ENCODE measurements at places on chromosomes 1 and 21.
A peak's percentile ranks its signal among the peaks of the same experiment; 100 is the strongest.

GRCh38 chr1:72178266-72178665 lies 104.1 kb downstream of the NEGR1 start:
- no peak overlapping the region for H3K4me3 ChIP-seq
- no peaks in the 10 kb centered on the region for H3K36me3 ChIP-seq
- no peaks in the 10 kb centered on the region for H3K4me1 ChIP-seq
- no peak overlapping the region for H3K27ac ChIP-seq
- DNase-seq, result no peak

- no peak overlapping the region for H3K4me3 ChIP-seq
- no peaks in the 10 kb centered on the region for H3K4me1 ChIP-seq
- no peak overlapping the region for H3K27ac ChIP-seq
- no peak for DNase-seq
- no peaks in the 10 kb centered on the region for H3K27me3 ChIP-seq
- no peaks in the 10 kb centered on the region for H3K36me3 ChIP-seq
Measured at GRCh38 chr1:96416701-96417444, 304.7 kb upstream of the PTBP2 start.

- H3K4me3 ChIP-seq, result no peak overlapping the region
- no peaks in the 10 kb centered on the region for H3K27me3 ChIP-seq
- no peak for DNase-seq
- no peak overlapping the region for H3K27ac ChIP-seq
- H3K36me3 ChIP-seq, result no peaks in the 10 kb centered on the region
- no peaks in the 10 kb centered on the region for H3K4me1 ChIP-seq
Measured at GRCh38 chr21:33884376-33885171, 31.0 kb downstream of the ATP5PO start.

DNA sequence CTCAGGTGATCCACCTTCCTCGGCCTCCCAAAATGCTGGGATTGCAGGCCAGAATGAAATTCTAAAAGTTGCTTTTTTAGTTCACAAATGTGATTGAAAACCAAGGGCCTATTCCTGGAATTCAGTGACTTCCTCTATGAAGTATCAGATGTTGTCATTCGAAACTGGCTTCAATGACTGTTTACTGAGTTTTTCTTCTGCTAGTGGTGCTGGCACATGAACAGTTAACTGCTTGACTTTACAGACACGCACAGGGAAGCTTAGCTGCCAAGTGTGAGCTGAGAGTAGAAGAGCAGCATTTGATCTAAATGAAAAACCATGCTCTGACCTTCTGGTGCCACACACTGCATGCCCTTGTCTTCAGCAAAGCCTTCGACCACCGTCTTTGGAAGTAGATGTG lies 32.8 kb upstream of the AJAP1 start:
- no peaks in the 10 kb centered on the region for H3K36me3 ChIP-seq
- H3K4me1 ChIP-seq, result no peaks in the 10 kb centered on the region
- no peak for DNase-seq

DNA sequence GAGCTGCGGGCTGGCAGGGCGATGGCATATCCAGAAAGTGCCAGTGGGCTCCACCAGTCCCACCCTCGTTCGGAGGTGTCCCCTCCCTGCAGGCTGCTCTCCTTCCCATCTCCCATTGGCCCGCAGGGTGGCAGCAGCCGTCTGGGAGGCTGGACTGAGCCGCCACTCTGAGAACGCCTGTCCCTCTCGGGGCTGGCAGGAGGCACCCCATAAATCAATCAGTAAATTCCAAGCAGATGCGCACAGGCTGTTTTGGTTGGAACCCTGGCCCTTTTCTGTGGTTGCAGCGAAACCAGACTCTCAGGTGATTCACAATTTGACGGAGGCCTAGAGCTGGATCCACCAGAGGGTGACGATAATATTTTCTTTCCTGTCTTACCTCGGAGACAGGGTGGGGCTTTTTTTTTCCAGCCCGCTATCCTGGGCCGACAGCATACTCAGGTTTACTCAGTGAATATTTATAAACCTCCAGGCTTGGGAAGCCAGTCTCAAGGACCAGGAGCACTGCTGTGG lies 99.7 kb downstream of the GLIS1 start:
- H3K4me3 ChIP-seq, result no peak overlapping the region
- H3K36me3 ChIP-seq, result no peaks in the 10 kb centered on the region
- no peaks in the 10 kb centered on the region for H3K27me3 ChIP-seq
- no peaks in the 10 kb centered on the region for H3K4me1 ChIP-seq
- no peak overlapping the region for H3K27ac ChIP-seq
- no peak for DNase-seq

DNA sequence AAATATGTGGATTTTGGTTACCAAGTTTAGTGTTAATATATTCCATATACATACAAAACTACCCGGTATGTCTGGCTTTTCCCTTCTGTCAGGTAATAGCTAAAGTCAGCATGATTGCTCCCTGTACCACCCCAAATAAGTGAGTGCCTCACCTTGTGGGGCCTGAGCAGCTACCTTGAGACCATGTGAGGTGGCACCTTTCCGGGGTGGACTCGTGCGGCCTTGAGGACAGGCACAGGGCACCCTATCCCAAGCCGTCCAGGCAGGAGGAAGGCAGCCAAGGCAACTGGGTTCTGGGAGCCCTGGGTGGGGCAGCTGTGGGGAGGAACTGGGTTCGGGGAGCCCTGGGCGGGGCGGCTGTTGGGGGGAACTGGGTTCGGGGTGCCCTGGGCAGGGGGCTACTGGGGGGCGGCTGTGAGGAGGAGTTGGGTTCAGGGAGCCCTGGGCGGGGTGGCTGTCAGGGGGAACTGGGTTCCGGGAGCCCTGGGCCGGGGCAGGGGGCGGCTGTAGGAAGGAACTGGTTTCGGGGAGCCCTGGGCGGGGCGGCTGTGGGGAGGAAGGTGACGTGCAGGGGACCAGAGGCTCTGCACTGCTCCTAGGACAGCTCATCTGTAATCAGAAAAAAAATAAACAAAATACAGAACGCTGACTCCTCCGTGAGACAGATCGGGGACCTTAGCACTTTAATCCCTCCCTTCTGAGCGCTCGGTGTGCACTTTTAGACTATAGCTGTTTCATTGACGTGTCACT lies 63.3 kb downstream of the POFUT2 start:
- H3K27me3 ChIP-seq, result no peaks in the 10 kb centered on the region
- peak overlapping the region; percentile 42 for H3K27ac ChIP-seq
- peak; percentile 88 for DNase-seq
- no peak overlapping the region for H3K4me3 ChIP-seq

DNA sequence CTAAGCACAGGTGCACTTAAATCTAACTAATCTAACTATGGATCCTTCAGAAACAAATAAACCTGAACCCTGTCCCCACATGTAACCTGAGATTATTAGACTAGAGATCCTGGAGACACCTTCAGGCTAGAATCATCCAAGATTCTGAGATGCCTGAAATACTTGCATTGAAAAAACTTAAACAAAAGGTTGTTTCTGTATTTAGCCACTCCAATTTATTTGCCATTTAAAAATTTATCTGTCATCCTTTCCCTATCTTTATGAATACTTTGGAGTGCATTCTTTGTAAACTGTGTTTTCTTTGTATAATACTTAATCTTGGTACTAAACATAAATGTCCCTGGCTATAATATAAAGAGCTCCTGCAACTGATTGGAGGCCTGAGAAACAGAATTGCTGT lies 270.7 kb downstream of the NCAM2 start:
- no peak overlapping the region for H3K27ac ChIP-seq
- DNase-seq, result no peak
- no peak overlapping the region for H3K4me3 ChIP-seq
- H3K4me1 ChIP-seq, result no peaks in the 10 kb centered on the region

Data from CD4-positive, alpha-beta memory T cell (primary cell).